ENCODE measurements at places on chromosomes 11 and 22.

GRCh38 chr22:47152938-47153337 is 390.5 kb downstream of the TBC1D22A start:
- ATAC-seq: no peak

DNA sequence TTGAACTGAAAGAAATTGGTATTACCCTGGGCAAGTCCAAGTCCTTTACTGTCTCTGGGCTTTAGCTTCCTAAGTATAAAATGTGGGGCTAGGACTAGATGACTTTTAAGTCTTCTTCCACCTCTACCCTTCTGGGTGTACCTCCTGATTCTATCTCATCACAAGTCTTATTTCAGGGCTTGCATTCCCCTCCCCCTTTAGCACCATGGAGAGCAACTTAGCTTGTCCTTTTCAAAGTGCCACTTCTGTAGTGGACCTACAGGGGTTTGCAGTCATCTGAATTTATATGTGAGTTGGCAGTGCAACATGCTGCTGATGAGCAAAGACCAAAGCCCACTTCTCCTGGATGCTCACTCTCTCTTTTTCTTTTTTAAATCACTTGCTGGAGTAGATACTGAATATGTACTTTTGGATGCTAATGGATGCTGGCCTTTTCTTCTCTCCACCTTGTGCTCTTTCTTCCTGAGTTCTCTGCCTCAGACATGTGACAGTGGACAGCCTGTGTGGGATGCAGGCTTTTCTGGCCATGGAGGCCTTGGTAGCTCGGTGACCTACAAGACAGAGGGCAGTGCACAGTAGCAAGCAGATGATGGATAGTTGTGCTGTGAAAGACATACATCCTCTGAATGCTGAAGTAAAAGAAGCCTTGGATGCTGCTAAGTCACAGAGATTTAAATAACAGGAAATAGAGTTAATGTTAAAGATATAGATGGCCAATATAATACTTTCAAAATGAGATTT is 185.0 kb downstream of the NELL1 start:
- ATAC-seq: no peak

DNA sequence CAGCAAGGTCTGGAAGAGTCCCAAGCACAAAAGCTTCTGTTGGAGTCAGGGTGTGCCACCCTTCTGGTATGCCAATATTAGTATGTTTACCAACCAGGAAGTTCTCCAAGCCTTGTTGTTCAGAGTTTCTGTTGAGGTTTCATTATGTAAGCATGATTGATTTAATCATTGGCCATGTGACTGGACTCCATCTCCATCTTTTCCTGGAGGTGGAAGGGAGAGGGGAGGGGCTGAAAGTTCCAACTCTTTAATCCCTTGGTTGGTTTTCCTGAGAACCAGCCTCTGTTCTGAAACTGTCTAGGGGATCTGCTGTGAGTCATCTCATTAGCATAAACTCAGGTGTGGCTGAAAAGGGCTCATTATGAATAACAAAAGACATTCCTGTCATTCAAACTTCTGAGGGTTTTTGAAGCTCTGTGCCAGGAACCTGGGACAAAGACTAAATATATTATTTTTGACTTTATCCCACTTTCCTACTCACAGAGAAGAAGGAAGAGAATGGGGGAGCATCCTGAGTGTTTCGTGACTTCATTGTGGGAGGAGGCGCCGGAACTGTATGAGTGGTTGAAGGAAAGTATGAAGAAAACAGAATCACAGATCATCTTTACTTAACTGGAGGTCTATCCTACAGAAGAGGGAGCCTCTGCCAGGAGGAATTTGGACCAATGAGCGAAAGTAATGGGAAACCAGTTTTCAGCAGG is 138.2 kb downstream of the NECTIN1 start:
- ATAC-seq: peak; percentile 91

DNA sequence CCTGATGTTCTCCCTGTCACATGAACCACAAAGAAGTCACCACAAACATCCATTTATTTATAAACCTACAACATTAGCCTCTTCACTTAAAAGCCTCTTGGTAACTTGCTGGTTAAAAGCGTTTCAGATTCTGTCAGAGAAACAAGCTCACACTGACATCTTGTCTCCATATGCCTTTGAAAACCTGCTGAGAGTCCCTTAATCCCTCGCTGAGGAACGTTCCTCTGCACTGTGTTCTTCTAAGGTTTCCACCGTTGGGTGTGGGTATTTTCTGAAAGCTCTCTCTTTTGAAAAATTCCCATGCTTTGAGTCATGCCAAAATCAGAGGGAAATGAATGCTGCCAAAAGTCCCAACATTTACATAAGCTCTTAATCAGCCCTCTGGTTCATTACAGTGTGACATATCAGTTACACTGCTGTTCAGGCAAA is 149.8 kb downstream of the CCDC34 start:
- peak; percentile 69 for ATAC-seq
